Hypothalamus (tissue), 51 donors: ENCODE measurements at places on chromosomes 3 and 15.
A peak's percentile ranks its signal among the peaks of the same experiment; 100 is the strongest.

DNA sequence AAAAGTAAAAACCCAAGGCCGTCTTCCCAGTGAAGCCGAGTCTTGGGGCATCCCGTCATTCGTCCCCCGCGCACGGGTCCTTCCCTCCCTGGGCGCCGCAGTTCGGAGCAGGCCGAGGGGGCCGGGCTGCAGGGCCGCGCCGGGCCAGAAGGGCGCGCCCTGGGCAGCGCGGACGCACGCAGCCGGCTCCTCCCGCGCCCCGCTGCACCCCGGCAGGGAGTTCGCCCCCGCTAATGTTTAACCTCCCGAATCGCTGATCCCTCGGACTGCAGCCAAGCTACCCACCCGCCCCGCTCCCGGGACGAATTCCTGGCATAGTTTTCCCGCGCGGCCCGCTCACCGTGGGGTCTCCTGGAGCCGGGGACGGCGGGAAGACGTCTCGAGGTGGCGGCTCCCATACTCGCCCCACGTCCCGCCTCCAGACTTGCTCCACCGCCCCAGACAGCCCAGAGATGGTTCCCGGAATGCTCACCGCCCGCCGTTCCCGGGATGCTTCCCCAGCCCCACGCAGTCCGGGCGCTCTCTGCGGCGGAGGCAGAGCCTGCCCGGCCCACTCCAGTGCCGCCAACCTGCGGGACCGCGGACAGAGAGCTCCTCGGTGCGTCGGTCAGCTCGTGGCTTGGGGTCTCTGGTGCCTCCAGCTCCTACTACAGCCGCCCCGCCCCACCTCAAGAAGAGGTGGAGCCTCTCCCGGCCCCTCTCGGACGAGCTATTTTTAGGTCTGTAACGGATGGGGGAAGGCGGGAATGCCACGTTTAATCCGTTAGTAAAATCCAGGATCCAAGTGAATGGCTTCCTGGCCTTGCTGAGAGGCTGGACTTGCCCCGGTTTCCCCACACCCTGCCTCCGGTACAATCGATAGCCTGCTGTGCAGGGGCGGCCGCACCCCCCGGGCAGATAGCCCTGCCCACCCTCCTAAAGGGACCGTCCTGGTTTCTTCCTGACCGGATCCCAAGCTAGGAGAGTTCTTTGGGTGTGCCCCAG is at the start of gene DZIP1L:
Gene DZIP1L (minus strand): TSS at position 621 of the 984 bp plus-strand sequence. CDS start 11,637 bp downstream, outside the sequence.
- peak; percentile 55 for DNase-seq

GRCh38 chr3:138675393-138675792 is 66.8 kb downstream of the FAIM start:
- DNase-seq: no peak

DNA sequence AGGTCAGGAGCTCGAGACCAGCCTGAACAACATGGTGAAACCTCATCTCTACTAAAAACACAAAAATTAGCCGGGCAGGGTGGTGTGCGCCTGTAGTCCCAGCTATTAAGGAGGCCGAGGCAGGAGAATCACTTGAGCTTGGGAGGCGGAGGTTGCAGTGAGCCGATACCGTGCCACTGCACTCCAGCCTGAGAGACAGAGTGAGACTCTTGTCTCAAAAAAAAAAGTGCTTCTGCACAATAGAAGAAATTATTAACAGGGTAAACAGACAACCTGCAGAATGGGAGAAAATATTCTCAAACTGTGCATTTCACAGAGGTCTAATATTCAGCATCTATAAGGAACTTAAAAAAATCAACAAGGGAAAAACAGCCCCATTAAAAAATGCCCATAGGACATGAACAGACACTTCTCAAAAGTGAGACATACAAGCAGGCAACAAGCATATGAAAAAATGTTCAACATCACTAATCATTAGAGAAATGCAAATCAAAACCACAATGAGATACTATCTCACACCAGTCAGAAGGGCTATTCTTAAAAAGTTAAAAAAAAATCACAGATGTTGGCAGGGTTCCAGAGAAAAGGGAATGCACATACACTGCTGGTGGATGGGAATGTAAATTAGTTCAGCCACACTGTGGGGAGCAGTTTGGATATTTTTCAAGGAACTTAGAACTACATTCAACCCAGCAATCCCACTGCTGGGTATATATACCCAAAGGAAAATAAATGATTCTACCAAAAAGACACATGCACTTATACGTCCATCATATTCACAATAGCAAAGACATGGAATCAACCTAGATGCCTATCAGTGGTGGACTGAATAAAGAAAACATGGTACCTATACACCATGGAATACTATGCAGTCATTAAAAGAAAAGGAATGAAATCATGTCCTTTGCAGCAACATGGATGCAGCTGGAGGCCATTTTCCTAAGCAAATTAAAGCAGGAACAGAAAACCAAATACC is 75.5 kb downstream of the MSL2 start:
- no peak for DNase-seq

DNA sequence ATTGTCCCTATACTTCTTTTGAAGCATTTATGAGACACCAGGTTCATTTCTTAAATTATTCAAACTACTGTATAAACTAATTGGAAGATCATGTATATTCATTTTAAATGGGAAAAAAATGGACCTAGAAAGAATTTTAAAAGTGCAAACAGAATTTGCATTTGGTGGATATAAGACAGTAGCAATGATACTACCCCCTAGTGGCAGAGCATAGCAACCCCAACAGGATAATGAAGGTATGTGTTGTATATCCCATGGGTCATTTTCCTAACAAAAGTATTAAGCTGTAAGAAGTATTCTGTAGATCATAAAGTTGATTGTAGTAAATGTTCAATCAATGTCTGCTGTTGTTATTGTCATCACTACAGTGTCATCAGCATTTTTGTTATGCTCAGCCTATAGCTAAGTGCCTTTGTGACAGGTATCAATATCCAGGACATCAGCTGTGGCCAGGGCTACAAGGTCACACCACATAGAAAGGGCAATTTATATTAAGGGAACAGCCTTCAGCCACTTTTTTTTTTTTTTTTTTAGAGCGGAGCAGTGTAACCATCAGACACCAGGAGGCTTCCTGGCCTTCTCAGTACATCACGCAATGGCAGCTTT is 175.8 kb downstream of the FOXB1 start:
- no peak for DNase-seq

- DNase-seq: no peak
These were observed 14.7 kb upstream of the DLL4 start for GRCh38 chr15:40914486-40914885.

- no peak for DNase-seq
These were observed 36.7 kb downstream of the CFAP44 start for GRCh38 chr3:113404637-113405036.

DNA sequence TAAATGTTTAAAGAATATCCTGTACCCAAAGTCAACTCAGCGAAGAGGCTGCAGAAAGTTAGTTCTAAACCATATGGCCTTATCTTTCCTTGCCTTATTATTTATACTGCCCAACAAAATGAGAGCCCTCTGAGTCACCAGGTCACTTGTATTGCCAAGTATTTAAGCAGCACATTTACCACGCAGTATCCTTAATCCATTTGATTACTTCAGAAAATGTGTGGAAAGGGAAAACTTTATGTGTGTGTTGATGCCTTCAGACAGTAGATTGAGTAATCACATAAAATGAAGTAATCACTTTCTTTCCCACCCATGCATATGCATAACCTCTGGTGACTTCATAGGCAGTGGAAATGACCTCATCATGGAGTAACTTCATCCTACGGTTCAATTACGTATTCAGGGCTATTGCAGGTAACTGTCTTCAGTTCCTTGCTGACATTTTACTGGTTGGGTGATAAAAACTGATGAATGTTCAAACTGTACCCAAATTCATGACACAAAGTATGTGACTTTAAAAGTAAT is 7.5 kb upstream of the CADPS start:
- DNase-seq: no peak

DNA sequence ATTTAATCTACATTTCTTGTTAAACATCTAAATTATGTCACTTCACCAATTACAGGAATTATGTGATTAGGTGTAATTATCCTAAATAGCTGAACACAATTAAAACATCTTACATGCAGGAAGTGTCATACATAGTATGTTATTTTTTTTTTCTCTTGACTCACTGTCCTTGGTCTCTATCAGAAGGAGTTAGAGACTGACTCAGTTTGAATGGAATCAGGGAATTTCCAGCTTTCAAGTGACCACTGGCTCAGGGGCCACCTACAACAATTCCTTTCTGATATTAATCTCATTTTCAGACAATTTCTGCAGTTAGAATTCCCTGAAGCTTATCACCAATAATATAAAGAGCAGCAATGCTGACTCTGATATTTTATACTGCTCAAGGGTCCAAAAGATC is 400.7 kb downstream of the ROBO1 start:
- DNase-seq: no peak

GRCh38 chr15:60126200-60126599 is 122.1 kb downstream of the FOXB1 start:
- DNase-seq: no peak

- no peak for DNase-seq
These were observed 6.7 kb downstream of the CCDC9B start for GRCh38 chr15:40333922-40334492.

- peak; percentile 19 for DNase-seq
These were observed 47.6 kb downstream of the SLMAP start for GRCh38 chr3:57803647-57804081.

DNA sequence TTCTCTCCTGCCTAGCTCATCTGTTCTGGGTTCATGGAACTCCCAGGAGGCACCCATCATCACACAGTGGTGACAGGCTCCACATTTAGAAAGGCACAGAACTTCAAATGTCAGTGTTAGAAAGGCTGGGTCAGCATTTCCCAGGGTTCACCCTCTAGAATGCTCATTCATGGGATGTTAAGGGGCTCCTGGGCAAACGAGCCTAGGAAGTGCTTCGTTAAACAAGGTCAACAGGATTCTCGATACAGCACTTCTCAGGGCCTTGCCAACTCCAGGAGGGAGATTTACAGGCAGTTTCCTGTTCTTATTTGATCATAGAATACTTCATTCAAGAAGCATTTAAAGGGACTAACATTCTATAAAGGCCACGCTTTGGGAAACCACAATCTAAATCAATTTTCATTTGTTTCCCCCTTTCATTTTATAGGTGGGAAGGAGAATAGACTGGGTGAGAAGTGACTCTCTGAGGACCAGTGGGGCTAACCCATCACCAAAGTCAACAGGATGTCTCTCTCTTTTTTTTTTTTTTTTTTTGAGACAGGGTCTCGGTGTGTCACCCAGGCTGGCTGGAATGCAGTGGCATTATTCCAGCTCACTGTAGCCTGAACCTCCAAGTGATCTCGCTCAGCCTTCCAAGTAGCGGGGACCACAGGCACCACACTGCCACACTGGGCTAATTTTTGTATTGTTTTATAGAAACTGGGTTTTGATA is 14.3 kb downstream of the IGDCC4 start:
- DNase-seq: no peak

DNA sequence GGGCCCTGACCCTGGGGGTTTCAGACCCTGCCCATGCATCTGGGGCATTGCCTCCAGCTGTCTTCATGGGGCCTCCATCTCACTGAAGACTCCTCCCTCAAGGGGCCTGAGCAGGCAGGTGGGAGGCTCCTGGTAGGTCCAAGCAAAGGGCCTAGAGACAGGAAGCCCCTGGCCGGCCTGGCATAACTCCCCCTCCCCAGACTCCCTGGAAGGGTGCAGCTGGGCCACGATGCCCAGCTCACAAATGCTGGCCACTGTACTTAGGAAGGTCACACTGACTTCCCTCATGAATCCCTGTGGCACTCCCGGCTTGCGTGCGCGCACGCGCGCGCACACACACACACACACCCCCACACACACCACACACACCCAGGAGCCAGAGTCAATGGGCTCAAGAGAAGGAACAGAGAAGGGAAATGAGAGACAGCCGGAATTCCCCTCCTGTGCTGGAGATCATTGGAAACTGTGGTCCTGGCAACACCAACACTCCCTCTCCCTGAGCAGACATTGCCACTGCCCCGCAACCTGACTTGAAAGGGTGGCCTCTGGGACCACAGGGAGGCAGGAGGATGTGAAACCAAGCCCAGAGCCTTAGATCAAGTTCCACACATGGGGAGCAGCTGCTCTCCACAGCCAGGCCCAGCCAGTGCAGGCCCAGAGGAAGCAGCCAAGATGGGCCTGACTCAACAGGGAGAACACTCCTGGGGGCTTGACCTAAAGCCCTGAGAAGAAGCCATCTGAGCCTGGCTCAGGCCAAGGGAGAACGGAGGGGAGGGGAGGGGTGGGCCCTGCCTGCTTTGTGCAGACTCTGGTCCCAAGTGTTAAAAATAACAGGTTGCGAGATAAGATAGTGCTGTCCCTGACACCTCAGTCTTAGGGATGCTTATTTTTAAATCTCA is 69.7 kb downstream of the SCN5A start:
- DNase-seq: no peak

DNA sequence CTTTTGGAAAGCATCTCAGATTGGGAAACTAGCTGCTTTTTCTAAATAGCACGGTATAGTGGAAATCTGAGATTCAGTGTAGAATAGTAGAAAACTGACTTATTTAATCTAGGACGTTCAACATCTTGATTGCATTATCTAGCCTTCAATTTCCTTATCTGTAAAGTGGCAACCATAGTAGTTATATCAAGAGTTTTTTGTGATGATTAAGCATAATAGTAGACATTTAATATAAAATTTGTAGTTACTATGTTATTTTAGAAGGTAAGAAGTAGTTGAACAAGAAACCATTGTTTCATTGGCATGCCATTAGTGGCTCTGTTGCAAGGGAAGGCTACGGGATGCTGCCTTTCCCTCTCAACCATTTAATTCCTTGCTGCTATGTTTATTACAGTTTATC is 367.3 kb downstream of the NAALADL2 start:
- DNase-seq: no peak
